Hindlimb muscle (tissue), 1 donor: ENCODE measurements at places on chromosomes 1 and 21. TPM values are rescaled to one million over a fixed set of nuclear protein-coding genes. Genes with fewer than 3 reads are reported as not detected.

GRCh38 chr1:49728377-49728776 lies 295.4 kb downstream of the AGBL4 start:
- DNase-seq = no peak

GRCh38 chr21:42490720-42491119 lies 5.3 kb downstream of the RSPH1 start:
- DNase-seq = no peak

GRCh38 chr21:25573409-25574206 lies 33.7 kb downstream of the MRPL39 start:
- DNase-seq = no peak

DNA sequence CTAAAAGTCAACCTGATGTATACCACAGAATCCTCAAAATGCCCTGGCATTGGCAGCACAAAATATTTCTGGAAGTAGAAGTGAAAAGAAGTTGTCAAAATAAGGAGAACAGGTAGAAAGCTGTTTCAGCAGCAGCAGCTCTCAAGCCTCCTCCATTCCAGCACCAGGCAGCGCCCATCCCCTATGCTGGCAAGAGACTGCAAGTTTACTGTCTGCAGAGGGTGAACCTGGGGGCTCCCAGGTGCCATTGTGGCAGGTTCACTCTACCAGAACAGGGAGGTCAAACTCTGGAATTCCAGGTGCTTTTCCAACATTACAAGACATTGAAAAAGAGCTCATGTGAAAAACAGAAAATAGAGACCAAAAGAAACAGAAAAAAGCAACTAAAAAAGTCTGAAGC lies 128.8 kb upstream of the CTTNBP2NL start:
- no peak for DNase-seq

- DNase-seq = peak; percentile 36
Observed at GRCh38 chr1:6794164-6794563, 8.9 kb downstream of the CAMTA1 start.

GRCh38 chr1:93704052-93704451 lies 22.4 kb upstream of the BCAR3 start:
- DNase-seq = no peak

GRCh38 chr1:147579532-147579931 lies 38.2 kb downstream of the BCL9 start:
- no peak for DNase-seq

DNA sequence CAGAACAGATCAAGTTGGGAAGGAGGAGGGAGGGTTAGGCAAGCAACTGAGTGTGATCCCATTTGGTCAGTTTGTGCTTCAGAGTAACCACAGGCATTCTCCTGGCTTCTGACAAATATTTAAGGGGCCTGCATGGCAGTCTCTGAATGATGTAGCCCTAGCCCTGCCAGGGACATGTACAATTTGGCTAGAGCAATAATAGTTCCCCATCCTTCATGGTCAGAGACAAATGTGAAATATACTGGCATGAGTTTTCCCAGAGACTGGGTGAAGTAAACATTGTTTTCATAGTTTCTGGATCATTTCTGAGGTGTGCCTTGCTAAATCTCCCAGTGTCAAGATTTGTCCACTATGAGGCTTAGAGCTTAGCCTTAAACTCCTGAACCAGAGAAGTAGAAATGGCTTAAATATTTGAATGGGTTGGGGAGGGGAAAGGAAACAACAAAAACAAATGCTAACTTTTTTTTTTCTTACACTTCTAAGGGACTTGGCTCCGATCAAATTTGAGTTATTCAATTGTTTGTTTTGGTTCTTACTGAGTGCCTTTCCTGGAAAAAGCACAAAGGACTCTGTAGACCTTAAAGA lies 42.0 kb upstream of the UBE2U start:
- DNase-seq = no peak

DNA sequence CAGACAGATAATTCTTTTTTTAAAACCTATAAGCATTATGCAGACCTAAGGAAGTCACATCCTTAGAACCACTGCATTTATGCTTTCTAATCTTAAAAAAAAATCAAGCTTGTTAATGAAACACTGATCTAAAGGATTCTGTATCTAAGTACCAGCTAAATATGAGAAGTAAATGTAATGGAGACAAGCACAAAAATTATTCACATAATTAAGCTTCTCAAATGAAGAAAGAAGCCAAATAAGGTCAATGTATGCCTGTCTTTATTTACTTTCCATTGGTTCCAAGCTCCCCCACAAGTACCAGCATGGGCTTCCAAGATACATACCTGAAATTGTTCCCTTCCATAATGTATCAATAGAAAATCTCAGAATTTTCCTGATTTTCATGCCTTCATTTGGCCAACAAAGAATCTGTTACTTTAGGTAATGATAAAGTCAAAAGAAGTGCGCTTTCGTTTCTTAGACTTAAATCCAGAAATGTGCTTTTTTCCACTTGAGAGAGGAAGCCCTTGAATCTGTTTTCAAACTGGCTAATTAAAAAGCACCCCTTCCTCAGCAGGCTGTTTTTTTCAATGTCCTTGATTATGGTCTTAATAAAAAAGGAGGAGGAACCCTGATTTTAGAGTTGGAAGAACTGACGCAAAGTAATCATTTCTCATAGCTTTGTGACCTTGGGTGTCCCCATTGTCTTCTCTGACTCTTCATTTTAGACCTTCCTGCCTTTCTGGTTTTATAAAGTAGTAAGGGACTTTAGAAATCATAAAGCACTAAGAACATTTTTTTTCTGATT lies 3.8 kb downstream of the RGS2 start:
- no peak for DNase-seq

Gene VAV3
- polyA plus RNA-seq = 4.5 TPM

Gene CD2
- polyA plus RNA-seq = not detected

Gene TRIM45
- 19.6 TPM for polyA plus RNA-seq

Gene CDA
- polyA plus RNA-seq = 0.52 TPM
